T-helper 2 cell (primary cell): ENCODE measurements at places on chromosomes 6 and 20.
A peak's percentile ranks its signal among the peaks of the same experiment; 100 is the strongest.

- no peak for DNase-seq
These were observed 182.9 kb downstream of the ANKRD60 start for GRCh38 chr20:58045579-58045978.

DNA sequence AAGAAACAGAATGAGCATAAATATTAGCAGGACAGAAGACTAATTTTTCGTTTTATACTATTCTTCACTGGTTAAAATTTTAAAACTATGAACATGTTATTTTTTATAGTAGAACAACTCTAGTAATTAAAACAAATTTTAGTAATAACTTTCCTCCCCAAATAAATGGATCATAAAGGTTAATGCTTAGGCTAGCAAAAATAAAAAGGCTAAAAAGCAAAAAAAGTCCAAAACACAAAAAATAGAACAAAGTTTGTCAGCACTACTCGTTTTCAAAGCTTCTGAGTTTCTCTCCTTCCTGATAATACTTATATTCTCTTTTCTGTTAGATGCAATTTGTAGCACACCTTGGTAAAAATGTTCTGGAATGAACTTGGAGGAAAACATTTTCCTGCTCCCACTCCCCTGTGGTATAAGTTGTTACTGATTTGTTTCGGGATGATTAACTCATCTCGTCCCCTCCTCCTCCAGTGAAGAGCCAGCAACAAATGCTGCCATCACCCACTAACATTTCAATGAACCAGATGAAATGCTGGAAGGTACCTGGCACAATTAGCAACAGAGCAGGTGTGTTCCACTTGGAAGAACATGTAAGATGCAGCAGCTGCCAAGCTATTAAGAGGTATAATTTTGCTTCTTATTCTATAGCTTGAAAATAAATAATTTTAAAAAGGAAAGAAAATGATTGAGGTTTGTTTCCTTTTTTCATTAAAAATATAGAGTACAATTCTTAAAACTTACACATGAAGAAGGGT is 130.5 kb downstream of the MYB start:
- DNase-seq = no peak

- DNase-seq = no peak
These were observed 62.0 kb upstream of the HIVEP1 start for GRCh38 chr6:11950109-11950508.

DNA sequence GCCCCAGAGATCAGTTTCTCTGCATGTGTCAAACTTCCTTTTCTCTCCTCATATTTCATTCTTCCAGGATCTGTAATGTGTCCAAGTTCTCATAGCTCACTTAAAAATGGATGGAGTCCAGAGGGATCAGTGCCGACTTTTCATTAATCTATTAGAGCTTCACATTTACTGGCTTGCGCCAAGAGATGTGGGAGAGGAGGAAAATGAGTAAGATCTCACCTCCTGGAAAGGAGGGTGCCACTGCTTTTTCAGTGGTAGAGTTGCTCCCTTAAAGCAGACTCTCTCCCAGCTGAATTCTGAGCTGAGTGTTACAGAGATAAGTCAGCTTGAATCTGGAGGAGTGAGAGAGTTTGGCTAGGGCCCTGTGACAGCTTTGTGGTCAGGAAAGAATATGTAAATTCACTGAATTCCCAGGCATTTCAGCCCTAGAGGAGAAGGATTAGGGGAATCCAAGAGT is 175.9 kb downstream of the SOX4 start:
- no peak for DNase-seq

DNA sequence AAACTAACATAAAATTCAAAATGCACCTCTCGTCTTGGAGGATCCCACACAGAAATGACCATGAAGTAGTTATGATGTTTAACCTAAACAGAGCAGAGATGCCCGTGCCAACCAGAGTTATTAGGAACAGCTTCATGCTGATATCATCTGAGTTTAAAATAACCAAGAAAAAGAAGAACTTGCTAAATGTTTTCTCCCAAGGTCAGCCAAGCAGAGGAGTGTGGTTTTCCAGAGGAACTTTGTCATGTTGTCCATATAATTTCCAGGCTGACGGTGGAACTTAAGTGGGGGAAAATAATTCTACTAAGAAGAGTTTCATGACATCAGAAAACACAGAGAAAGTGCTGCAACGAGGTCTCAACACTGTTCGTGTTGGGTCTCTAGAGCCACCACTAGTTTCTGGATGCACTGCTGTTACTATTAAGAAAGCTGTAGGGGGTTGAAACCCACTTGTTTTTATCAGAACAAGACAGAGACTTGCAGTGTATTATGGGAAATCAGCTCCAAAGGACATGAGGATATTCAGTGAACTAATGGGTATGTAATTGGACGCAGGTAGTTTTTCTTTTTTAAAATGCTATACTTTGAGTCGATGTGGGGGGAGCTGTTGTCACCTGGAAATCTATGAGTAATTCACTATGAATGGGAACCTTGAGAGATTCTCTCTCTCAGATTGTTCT is 5.2 kb downstream of the AGPAT4 start:
- DNase-seq = no peak

DNA sequence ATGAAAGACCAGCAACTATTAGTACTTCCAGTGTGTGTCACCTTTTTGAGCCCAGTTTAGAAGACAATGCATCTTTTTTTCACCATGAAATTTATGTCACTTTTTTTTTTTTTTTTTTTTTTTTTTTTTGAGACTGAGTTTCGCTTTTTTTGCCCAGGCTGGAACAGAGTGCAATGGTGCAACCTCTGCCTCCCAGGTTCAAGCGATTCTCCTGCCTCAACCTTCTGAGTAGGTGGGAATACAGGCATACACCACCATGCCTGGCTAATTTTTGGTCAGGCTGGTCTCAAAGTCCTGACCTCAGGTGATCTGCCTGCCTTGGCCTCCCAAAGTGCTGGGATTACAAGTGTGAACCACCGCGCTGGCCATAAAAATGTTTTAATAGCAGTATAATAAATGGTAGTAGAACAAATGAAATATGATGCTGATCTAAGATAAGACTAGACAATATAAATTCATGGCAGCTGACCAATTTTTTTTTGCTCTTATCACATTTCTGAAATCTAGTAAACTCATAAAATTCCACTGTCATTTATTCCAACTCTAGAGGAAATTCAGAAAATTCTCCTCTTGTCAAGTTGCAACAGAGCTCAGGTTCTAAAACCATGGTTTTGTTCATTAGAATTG is 21.3 kb downstream of the NHSL1 start:
- no peak for DNase-seq

DNA sequence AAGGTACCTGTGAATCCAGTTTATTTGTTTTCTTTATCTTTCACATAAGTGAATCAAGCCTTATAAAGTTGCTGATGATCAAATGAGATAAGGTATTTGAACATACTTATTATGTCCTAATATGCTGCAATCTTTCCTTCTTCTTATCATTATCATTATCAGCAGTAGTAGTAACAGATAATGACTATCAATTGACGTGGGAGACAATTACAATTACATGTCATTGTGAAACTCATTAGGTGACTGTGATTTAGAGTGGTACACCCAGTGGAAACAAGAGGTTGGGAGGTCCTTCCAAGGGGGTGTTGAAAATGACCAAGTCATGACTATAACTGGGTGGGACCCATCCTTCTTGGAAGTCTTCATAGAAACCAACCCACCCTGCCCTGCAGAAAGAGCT is 2.8 kb downstream of the CLIC5 start:
- DNase-seq = peak; percentile 37

DNA sequence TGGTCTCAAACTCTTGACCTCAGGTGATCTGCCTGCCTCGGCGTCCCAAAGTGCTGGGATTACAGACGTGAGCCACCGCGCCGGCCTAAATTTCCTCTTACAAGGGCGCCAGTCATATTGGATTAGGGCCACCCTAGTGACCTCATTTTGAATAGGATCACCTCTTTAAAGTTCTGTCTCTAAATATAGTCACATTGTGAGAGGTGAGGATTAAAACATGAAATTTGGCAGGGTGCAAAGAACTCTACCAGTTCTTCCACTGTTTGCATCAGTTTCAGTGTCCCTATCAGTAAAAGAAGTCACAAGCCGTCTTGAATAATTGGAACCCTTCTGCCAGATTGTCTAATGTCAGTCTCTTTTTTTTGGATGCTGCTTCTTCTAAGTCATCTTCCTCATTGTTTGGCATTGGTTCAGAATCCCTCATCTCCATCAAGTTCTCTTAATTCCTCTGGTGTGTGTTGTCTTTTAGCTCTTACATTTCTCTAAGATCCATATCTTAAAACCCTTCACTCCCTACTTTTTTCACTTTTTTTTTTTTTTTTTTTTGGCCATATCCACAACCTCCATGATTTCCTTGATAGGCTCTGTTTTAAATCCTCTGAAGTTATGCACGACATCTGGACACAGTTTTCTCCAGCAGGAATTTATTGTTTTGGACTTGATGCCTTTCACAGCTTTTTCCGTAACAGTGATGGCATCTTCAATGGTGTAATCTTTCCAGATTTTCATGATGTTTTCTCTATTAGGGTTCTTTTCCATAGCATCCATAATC is 56.8 kb downstream of the NCOA3 start:
- no peak for DNase-seq

- no peak for DNase-seq
These were observed 16.7 kb upstream of the SSTR4 start for GRCh38 chr20:23018432-23018831.

DNA sequence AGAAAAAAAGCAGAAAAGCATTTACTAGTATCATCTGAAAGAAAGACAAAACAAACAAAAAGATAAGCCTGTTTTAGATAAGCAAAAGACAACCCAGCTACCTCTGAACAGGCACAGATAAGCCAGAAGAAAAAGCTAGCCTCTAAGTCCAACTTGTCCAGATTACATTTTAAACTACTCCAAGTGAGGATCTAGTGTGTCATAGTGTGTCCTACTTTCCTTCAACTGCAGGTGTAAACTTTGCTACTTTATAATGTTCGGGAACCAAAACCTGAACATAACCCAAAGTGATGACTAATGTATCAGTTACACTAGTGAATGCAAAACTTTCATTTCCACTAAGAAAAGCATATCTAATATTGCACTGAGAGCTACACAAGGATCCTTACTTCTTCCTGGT is 19.5 kb downstream of the ADNP start:
- no peak for DNase-seq

DNA sequence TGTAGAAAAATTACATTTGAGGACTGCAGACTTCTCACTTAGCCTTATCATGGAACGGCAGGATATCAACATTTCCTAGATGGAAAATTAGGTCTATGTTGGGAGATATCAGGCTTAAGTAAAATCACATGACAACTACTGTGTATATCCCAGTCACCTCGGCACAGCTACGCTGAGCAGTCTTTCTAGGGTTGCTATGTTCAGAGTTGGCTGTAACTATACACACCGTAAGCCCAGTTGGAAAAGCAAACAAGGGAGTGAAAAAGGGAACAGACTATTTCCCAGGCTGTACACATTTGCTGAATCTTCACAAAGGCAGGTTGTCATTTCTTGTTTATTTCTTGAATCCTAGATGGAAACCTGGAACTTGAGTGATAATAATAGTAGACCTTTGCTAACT is 80.7 kb upstream of the PTPRK start:
- no peak for DNase-seq

DNA sequence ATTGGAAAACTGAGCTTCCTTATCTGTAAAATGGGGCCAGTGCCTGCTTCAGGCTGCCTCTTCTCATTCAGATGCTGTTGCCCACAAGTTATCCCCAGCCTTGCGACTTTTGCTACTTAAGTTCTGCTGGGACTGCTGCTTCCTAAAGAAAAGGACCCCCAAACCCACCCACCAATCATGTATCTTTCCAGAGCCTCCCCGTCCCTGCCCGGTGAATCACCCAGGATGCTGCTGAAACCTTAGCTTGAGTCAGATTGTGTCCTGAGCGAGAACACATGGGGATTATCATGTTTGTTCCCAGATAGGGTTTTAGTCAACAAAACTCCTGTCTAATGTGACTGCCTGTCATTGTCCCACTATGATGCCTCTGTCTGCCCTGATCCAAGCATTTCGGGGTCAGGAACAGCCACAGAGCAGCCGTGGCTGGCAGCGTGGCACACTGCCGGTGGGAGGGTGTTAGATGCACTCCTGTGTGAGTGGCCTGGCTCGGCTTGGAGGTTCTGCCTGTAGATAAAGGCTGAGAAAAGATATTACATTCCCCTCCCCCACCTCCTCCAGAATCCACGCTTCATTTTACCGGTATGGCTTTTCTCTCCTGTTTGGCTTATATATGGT is 79.9 kb downstream of the TOX2 start:
- no peak for DNase-seq

- no peak for DNase-seq
These were observed 150.3 kb upstream of the INSM1 start for GRCh38 chr20:20217621-20218020.

DNA sequence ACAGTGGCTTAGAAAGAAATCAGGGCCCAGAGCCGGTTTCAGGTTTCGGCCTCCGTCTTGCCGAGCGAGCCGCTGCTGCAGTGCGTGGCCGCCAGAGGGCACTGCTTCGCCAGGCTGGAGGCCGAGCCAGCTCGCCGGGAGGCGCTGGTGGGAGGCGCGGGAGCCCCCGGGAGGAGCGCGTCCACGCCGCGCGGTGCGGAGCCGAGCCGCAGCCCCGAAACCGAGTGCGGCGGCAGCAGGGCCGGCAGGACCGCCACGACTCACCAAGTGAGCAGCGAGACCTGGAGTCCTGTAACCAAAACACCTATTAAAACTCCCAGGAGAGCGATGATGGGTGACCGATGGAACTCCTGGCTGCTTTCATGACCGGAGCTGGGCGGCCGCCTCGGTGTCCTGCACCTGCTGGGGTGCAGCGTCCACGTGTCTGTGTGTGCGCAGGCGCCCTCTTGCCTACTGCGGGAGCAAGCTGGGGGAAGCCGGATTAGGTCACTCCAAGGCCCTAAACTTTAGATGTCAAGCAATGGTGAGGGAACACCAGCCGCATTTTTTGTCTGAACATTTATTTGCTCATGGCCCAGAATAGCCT is 186.9 kb upstream of the UST start:
- DNase-seq = peak; percentile 62

GRCh38 chr20:62940875-62941274 is 2.9 kb downstream of the GID8 start:
- no peak for DNase-seq

GRCh38 chr6:151822252-151823111 is 15.0 kb downstream of the ESR1 start:
- DNase-seq = no peak

GRCh38 chr20:41286240-41286851 is 31.2 kb downstream of the ZHX3 start:
- no peak for DNase-seq

DNA sequence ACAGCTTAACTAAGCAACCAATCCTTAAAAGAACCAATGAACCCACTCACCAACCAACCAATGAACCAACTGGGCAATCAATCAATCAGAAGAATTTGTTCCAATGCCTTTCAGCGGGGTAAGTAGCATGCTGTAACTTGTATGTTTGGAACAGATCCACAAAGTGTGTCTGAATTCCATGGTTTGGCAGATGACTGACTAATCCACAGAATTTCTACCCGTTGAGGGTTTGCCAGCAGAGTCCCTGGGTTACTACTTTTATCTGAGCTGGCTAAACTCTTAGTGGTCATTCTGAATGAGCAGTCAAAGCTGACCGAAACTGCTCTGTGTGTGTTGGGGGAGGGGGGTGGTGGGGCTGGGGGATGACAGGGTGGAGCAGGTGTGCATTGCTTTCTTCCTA is 125.0 kb upstream of the JAG1 start:
- no peak for DNase-seq
